ENCODE measurements at places on chromosomes 7 and 10.

GRCh38 chr10:44300666-44301649 is 83.9 kb downstream of the CXCL12 start:
- no peak for DNase-seq

DNA sequence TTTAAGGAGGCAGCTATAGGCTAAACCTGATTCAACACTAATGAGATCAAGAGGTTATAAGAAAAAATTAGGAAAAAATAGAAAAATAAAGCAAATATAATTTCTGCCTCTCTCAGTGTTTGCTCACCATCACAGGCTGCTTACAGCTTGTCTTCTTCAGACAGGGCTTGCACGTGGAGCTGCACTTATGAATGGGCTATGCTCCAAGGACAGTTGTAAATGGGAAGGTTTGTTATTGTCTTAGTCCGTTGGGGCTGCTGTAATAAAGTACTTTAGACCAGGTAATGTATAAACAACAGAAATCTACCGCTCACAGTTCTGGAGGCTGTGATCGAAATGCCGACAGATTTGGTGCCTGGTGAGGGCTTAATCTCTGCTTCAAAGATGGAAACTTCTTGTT is 219.8 kb downstream of the NEBL start:
- no peak for DNase-seq

- DNase-seq = no peak
These were observed 234.5 kb upstream of the MEOX2 start for GRCh38 chr7:15920953-15921352.

DNA sequence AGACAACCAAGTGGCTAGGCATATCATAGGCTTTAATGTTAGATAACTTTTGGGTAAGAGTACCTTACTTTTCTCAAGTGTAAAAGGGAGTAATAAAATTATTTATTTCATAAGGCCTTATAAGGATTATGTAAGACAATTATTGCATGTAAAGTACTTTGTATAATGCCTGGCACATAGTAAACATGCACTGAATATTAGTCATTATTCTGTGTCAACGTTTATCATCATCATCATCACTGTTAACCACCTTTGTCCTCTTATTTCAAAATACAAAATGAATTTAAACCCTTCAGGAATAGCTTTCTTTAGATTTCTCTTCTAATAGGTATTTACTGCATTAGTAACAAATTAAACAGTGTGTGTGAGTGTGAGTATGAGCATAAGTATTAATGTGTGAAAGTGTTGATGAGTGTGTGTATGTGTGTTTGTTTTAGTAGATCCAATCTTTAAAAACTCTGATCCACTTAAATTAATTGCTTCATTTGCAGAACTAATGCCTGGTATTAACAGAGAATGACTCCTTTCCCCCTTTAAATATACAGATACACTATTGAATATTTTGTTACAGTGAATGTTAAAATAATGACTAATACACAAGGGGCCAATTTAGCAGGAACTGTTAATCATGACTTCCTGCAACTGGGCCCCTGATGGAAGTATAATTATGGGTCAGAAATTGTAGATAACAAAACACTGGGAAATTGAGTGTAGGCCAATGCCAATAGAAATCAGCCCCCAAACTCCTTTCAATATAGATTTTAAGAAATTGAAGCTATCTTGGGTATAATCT is 213.3 kb upstream of the FZD8 start:
- DNase-seq = no peak

DNA sequence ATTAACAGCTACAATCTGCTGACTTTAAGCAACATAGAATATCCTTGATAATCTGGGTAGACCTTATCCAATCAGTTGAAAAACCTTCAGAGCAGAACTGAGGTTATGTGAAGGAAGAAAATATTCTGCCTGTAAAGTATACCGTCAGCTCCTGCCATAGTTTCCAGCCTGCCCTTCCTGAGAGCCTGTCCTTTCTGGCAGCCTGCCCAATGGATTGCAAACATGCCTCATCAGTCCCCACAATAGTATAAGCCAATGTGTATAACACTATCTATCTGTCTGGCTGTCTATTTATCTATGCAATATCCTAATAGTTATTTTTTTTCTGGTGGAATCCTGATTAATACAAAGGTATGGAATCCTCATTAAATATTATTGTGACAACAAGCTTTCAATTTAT is 489.2 kb upstream of the KCND2 start:
- DNase-seq = no peak

- no peak for DNase-seq
These were observed 1.7 kb upstream of the SPACDR start for GRCh38 chr7:100465702-100466311.

- no peak for DNase-seq
These were observed 546.9 kb upstream of the GHITM start for GRCh38 chr10:83592337-83592935.

- no peak for DNase-seq
These were observed 233.4 kb downstream of the ZMYND11 start for GRCh38 chr10:368579-369220.

- no peak for DNase-seq
These were observed 4.1 kb upstream of the CPA4 start for GRCh38 chr7:130288829-130289228.

DNA sequence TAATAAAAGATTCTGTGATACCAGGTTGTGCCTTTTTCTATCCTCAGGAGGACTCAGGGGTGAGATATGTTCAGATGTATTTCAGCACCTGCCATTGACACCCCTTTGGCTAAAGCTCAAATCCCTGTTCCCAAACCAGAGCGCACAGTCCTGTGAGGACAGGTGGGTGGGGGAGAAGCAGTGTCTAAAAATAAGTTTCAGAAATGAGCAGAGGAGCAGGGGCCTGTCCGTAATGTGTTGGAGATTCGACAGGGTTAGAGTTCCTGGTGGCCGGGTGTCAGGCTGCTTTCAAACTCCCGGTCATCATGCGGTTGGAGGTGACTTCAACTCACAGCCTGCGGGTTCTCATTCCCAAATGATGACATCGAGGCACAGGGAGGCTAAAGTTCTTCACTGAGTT is 211.5 kb downstream of the KLF6 start:
- no peak for DNase-seq

GRCh38 chr7:2632733-2633537 is 1.1 kb downstream of the TTYH3 start:
- no peak for DNase-seq

DNA sequence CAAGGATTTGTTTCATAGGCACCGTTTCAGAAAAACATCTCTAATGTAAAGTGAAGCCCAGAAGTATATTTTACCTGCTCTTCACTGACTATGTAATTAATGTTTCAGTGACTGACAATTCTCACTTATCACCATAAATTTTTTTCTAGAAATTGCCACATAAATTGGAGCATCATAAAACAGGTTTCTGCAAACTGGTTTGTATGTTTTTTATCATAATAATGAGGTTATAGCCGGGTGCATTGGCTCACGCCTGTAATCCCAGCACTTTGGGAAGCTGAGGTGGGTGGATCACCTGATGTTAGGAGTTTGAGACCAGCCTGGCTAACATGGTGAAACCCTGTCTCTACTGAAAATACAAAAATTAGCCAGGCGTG is 39.4 kb downstream of the SYPL1 start:
- no peak for DNase-seq

DNA sequence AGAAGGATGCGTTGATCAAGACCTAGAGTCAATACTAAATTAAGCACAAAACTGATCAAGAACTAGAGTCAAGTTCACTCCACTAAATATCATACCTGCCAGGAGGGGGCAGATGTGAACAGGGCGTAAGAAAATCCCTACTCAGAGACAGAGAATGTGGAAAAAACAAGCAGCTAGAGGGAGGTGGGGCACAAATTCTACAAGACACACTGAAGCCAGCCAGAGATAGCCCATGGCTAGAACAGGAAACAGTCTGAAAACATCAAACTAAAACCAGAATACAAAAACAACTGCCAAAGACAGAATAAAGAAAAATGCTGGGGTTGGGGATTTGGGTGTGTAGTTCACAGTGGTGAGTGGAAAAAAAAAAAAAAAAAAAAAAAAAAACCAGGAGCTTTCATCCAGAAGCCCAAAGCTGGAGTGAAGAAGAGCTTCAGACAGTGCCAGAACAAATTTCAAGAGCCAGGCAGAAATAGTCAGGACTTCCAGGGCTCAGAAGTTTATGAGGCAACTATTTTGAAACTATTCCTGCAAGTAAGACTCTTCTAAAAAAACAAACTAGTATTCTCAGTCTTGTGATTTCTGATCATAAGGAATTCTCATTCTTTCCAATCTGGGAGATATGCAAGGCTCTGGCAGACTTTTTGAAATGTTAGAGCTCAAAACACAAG is 118.3 kb downstream of the CCDC71L start:
- no peak for DNase-seq

GRCh38 chr10:6953271-6953801 is 373.3 kb upstream of the PRKCQ start:
- DNase-seq = no peak

DNA sequence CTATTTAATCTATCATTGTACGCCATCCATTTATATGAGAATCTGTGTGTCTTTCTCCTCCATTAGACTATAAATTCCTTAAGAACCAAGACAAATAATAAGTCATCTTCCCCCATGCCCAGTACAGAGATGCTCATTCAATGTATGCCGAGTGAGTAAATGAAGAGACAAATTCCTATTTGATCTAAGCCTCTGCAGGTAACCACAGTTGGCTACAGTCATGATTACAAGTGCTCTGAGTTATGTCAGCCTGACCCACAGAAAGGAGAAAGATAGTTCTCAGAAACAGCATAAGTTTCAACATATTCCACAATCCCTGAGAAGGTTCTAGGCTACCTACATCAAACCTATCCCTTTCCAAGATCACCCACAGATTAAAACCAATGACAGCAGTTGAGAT is 46.1 kb downstream of the MPP7 start:
- no peak for DNase-seq

DNA sequence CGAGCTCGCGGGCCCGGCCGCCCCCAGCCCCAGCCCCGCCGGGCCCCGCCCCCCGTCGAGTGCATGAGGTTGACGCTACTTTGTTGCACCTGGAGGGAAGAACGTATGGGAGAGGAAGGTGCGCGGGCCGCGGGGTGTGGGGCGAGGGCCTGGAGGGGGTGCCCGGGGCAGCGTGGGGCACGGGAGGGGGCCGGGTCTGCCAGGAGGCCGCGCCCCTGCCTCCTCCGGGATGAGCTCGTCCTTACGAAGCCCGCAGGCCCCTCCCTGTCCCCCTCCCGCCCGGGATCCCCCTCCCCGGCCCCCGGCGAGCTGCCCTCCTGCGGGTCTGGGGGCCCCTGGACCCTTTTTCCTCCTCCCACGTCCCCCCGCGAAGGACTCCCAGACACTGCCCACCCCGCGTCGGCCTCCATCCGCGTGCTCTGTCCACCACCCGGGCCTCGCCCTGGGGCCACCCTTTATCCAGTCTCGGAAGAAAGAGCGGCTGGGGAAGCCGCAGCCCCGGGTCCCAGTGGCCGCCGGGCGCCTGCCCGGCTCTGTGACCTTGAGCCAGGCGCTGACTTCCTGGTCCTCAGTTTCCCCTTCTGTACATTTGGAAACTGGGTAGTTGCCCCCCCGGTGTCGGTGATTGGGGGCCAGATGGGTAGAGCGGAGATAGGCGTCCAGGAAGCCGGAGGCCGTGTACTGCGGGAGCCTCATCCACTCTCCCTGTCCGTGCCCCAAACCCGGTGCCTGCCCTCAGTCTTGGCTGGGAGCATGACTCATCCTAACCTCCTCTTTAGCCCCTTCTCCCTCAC is 521 bp downstream of the LIMK1 start:
- DNase-seq = no peak
